Fibroblast of skin of back (primary cell): ENCODE measurements at places on chromosomes 3 and 15.

DNA sequence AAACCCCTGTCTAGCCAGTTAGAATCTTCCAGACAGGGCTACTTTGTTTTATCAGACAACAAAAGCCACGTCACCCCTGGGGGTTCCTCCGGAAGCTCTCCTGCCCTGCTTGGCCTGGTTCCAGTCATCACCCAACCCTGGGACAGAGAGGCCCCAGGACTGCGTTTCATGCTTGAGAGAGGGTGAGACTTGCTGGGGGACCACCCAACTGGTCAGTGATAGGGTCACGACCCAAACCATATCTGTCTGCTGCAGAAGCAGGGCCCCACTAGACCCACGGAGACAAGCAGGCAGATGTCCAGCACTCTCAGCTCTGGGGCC lies 1.2 kb downstream of the NT5DC2 start:
- DNase-seq = peak; percentile 74

- no peak for DNase-seq
These were observed 39.5 kb upstream of the ATP2C1 start for GRCh38 chr3:130854208-130854864.

DNA sequence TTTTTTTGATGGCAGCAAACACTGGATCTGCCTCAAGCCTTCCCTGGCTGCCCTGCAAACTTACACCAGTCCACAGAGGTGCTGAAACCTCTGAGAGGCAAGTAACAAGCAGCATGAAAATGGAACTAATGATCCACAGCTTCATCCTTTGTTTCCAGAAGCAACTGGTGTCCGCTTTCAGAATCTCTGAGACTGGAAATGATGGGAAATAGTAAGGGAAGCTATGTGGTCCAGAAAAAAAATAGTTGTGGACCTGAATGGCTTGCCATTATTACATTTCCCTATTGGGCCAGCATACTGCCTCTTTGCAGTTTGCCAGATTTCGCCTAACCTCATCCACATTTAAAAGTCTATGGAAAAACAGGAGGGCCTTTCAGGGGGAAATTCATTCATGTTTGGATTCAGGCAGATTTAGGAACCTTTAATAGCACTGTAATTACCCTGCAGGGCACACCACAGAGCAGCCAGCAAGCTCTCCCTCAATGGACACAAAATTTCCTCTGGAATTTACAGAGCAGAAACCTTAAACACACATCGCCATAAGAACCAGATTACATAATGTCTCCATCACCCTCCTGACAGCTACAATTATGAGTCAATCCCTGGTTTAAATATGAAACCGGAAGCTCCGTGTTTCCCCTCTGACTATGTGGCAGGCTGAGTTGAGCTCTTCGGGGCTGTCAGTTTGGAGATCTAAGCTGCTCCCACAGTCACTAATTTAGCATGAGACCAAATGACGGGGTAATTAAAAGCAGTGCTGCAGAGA lies 134.4 kb downstream of the TMCO5A start:
- DNase-seq = peak; percentile 91

- DNase-seq = no peak
These were observed 25.9 kb downstream of the ZIC4 start for GRCh38 chr3:147380387-147380951.

GRCh38 chr3:43087249-43087776 lies 18.6 kb downstream of the POMGNT2 start:
- no peak for DNase-seq

GRCh38 chr3:138901567-138901966 lies 45.4 kb downstream of the FOXL2 start:
- DNase-seq = no peak

DNA sequence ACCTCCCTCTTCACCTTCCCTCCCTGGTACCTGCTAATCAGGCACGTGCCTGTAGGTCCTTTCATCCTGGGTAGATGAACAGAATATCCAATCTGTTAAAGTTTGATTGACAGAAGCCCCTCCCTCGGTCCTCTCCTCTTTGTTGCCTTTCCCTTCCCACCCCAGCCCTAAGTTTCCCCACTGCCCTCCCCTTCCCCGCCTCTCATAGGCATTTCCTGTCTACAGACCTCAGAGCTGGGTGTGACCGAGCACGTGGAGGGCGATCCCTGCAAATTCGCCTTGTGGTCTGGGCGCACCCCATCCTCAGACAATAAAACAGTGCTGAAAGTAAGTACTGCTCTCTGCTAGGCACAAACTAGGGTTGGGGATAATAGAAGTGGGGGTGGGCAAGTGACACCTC lies 239.2 kb upstream of the UMPS start:
- no peak for DNase-seq

DNA sequence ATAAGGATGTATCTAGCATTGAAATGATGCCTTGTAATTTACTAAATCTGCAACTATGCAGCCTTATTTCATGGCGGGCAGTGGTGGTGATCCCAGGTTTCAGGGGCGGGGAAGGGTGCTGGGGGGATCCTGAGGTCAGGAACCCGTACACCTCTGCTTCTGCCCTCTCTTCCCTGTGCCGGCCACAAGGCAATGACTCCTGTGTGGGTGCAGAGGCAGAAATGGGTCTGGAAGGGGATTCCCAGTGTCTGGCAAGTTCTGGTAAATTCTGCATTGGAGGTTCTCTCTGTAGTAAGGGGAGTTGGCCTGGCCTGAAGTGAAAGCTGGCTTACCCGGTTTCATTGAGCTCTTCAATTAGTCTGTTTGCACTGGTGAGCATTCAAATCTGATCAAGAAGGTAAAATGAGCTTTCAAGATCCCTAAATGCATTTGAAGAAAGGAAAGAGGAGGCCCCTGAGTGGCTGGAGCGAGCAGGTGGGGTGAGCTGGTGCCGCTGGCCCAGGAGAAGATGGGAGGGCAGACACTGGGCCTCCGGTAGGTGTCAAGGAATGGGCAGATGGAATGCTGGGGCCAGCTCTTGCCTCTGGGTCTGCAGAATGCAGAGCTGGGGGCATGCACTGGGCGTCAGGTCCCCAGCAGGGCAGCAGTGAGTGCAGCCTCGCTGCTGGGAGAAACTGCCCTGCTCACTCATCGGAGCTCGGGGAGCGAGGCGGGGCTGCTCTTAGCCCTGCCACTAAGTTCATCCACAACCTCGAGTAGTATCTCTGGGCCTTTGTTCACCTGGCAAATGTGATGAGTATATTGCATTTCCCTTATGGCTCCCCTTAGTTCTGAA lies 13.7 kb downstream of the NRROS start:
- no peak for DNase-seq

DNA sequence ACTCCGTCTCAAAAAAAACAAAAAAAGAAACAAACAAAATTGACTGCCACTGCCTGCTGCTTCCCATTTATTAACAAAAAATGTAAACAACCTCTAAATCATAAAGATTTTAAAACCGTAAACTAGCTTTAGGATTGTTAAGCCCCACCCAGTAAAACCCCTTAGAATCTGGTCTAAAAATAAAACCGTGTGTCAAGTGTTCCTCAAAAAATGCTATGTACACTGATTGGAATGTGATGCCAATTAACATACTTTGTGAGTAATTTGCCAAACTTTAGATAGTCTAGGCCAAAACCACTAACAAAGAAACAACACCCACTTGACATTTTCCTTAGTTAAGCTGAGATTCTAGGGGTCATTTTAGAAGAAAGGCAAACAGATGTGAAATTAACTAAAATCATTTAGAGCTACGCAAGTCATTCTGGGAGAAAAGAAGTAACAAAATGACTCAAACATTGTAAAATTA lies 5.3 kb downstream of the RAF1 start:
- peak; percentile 94 for DNase-seq

DNA sequence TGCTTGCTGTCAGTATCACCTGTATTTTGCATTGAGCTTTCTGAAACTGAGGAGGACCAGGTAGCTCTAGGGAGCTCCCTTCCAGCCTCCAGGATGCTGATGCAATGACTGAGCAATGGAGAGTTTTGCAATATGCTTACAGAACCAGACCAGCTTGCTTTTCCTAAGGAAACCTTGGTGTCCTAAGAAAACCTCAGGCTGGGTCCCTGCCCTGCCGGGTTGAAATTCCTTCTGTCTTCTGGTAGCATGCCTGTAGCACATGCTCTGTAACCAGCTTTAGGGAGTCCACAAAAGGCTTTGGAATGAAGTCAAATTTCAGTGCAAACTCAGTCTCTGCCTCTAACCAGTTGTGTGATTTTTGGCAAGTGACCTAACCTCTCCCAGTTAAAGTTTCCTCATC lies 65.8 kb upstream of the GSK3B start:
- peak; percentile 99 for DNase-seq

DNA sequence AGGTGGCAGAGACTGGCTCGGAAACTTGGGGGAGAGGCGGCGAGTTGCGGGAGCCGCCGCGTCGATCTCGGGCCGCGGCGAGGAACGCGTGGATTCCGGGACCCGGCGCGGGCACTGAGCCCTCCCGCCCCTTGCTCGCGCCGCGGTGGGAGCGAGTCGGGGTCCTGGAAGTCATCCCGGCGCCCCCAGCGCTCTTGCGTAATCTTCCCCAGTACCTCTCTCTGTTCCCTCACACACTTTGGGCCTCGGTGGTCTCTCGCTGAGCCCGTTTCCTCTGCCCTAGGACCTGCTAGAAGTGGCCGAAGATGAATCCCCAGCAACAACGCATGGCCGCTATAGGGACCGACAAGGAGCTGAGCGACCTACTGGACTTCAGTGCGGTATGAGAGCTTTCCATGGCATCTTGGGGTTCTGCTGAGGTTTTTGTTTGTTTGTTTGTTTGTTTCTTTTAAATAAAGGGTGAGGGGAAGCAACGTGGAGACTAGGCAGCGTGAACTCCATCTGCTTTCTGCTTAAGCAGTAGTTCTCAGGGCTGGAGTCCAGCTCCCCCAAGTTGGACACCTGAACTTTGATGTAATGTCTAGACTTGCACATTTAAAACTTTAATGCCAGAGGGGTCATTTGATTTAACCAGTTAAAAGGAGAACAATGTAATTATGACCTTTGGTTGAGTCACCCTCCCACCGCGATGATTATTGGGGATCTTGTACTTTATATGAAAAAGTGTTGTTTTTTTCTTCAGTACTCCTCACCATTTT lies 1.3 kb downstream of the TCF12 start:
- peak; percentile 39 for DNase-seq

DNA sequence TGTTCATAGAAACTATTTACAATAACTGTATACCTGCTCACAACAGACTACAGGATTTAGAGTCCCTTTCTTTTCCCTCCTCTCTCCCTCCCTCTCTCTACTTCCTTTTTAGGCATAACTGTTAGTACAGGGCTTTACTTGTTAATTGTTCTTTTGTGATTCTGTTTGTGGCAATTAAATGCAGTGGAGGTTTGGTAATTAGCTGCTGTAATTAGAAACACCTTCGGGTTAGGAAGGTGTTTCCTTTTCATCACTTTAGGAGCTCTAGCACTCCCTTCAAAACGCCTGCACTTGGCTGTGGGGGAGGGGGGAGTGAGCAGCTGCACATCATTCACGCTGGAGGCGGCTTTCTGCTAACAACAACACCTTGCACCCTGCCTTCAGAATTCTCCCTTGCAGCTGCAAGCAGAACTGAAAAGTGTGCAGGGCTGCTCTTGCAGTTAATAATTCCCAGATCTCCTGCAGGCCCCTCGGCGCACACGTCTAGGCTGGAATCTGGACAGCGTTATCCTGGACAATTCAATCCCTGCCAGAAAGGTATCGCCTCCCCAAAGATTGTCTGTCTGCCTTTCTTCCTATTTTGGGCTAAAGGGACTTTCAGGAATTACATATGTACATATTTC lies 242.6 kb upstream of the RGMA start:
- DNase-seq = no peak

- no peak for DNase-seq
These were observed 86.9 kb upstream of the PRTG start for GRCh38 chr15:55829826-55830225.

- no peak for DNase-seq
These were observed 57.4 kb upstream of the MYZAP start for GRCh38 chr15:57534281-57534680.

DNA sequence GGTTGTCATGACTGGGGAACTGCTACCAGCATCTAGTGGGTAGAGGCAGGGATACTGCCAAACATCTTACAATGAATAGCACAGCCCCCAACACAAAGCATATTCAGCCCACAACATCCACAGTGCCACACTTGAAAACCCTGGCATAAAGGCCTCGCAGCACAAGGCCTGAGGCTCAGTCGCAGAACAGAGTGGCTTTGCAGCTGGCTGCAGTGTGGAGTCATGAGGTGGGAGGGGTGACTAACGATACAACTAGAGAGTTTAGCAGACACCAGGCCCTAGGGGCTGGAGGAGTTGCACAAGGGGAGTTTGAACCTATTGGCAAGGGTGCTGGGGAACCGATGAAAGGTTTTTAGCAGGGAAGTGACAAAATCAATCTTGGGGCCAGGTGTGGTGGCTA lies 32.1 kb downstream of the GRK7 start:
- no peak for DNase-seq

DNA sequence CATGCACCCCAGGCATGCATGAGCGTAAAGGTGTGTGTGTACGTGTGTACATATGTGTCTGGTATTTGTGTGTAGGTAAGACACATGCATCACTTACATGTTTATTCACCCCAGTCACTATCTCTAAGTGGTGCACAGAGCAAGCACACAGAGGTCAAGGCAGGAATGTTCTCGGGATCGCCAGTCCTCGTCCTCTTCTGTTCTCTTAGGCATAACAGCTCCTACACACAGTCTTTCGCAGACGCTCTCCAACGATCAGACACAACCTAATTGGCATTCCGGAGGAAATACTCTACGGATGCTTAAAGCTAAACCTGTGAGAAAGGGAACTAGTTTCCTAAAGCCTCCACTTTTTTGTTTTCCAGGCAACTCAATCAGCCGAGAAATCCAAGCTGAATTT lies 95.9 kb downstream of the ADAMTS17 start:
- no peak for DNase-seq

DNA sequence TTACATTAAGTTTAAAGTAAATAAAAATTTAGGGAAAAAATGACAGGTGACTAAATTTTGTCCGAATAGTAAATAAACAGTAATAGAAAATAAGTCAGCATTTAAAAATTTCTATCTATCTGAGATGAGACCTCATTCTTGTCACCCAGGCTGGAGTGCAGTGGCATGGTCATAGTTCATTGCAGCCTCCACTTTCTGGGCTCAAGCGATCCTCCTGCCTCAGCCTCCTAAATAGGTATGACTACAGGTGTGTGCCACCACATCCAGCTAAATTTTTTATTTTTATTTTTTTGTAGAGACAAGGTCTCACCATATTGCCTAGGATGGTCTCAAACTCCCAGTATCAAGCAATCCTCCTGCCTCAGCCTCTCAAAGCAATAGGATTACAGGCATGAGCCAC lies 7.8 kb downstream of the KPNA4 start:
- DNase-seq = no peak

DNA sequence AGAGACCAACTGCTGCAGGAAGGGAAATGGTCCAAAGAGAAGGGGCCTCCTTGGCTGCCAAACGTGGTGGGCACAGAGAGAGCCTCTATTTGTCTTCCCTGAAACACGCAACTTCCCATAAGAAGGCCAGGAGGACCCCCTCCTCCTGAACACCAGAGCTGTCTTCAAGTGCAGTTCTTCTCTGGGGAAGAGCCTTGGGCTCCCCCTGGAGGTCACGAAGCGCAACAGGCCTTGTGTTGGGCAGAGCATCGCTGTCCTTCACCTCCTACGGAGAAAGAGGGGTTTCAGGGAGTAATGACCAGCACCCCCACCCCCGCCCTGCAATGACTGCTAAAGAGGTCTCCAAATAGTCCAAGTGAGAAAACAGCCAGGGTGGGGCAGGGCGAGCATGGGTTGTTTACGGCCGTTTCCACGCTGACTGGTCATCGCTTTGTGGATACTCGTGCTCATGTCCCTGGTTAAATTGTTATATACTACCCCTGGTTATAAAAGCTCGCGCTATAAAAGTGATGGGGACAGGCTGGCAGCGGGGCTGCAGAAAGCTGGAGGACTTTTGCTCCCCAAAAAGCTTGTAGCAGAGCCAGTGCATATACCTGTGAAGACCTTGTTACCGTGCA lies 397.5 kb upstream of the ATP10A start:
- DNase-seq = peak; percentile 46
